ENCODE measurements at places on chromosomes 1 and 21.

- no peak for DNase-seq
These were observed 2.8 kb downstream of the DDOST start for GRCh38 chr1:20658166-20658915.

GRCh38 chr1:12387641-12388040, 157.8 kb downstream of the VPS13D start:
- no peak for DNase-seq

DNA sequence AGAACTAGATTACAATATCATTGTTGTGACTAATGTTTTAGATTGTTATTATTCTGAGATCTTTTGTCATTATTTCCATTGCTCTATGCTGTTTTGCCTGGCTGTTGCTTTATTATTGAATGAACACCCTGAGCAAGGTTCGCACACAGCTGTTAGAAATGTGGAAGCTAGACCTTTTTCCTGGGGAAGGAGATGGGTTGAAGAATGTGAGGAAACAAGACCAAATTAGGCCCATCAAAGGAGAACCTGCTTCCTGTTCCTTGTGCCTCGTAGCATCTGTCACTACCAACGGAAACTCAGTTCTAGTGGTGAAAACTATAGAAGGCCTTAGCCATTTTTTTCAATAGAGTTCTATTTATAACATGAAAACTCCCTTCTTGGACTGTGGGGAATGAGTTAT, 68.7 kb downstream of the RGL1 start:
- DNase-seq = no peak

- no peak for DNase-seq
These were observed 6.3 kb downstream of the HPCA start for GRCh38 chr1:32892368-32893197.

GRCh38 chr1:6025269-6026094, 20.2 kb upstream of the KCNAB2 start:
- no peak for DNase-seq

- DNase-seq = no peak
These were observed 148.5 kb upstream of the CHRM3 start for GRCh38 chr1:239237912-239238311.

DNA sequence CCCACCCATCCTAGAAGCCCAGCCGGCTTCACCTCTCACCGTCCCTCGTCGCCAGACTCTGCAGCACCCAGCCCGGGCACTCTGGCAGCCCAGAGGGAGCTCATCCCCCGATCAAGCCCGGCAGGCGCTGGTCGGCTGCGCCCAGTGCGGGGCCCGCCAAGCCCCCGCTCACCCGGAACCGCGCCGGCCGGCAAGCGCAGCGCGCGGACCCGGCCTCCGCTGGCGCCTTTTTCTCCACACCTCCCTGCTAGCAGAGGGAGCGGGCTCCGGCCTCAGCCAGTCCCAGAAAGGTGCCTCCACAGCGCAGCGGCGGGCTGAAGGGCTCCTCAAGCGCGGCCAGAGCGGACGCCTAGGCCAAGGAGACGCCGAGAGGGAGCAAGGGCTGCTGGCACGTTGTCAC, 2023.3 kb downstream of the NCAM2 start:
- no peak for DNase-seq
